ENCODE measurements at places on chromosomes 1 and 21.

DNA sequence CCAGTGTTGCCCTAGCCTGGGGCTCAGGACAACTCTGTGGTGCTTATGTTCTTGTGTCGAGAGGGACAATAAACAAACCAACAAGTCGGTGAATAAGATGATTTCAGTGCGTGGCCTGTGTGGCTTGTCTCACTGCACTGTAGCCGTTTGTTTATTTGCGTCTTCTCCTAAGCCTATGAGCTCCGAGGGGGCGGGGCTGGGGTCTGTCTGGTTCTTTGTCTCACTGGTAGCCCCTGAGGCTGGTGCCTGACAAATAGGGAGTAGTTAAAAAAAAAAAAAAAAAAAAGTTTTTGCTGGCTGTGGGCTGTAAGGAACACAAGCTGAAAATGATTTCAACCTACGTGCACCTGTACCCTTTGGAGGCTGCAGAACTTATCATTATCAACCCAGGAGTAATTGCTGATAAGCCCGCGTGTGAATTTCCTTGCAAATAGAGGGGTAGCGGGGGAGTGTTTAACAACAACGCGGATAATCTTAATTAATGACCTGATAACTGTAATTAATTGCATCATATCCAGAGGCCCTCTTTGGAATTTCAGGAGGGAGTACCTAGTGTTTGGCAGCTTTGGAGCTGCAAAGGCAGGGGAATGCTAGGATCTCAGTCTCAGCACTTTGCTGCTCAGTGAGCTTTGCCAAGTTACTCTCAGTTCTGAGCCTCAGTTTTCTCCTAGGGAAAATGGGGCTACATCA is 925 bp upstream of the ARHGEF10L start:
- peak; percentile 46 for DNase-seq

GRCh38 chr21:42991992-42992740 is 17.8 kb downstream of the PKNOX1 start:
- DNase-seq, result peak; percentile 16

GRCh38 chr1:165876121-165876520 is 48.7 kb downstream of the UCK2 start:
- DNase-seq, result no peak

GRCh38 chr21:26432410-26432809 is 140.7 kb downstream of the CYYR1 start:
- no peak for DNase-seq

DNA sequence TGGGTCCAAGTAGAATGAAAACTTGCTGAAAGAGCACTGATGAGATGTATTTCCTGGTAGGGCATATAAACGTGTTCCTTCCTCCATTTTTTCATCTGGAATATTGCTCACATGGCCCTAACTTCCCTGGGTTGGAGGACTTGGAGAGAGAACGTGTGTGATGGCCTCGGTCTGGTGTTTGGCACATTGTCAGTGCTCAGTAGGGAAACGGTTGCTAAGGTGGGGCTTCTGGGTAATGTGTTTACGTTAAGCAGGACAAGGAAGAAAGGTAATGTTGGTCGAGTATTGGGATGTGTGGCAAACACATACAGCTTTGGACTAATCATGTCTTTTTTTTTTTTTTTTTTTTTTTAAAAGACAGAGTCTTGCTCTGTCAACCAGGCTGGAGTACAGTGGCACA is 6.2 kb downstream of the TTF2 start:
- DNase-seq, result no peak

GRCh38 chr1:7857985-7858384 is 5.1 kb upstream of the UTS2 start:
- no peak for DNase-seq

- DNase-seq, result no peak
Observed at GRCh38 chr1:43980255-43981134, 1.5 kb downstream of the B4GALT2 start.

DNA sequence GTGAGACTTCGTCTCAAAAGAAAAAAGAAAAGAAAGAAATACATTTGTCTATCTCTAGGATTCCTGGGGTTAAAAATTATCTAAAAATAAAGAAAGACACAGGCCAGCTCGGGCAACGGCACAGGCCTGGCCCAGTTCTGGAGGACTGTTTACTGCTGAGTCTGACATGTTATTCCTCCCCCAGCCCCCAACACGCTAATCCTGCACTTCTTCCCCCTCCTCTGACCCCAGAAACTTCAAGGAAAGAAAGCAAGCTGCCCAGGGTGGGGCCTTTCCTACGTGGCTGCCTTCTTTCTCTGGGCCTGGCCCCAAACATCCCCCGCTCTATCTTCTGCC is 40.0 kb downstream of the ACOT7 start:
- no peak for DNase-seq

- DNase-seq, result peak; percentile 19
Observed at GRCh38 chr1:94983171-94983739, 56.3 kb upstream of the CNN3 start.

- DNase-seq, result no peak
Observed at GRCh38 chr1:212852105-212852688, 4.7 kb upstream of the SPATA45 start.

DNA sequence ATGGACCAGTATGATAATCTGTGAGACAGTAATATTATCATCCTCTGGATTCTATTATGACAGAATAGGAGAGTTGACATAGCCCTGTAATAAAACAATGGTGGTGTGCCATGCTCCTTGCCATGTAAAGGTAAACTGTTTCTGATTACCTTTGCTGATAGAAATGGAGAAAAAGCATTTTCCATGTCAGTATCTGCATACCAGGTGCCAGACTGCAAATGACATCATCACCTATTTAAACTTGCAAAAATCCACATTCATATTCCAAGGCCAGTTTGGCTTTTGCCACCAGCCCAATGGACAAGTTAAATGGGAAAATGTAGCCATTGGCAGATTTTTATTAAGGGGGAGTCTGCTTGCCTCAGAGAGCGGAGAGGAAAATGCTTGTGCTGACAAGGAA is 23.9 kb upstream of the ABCD3 start:
- no peak for DNase-seq

- DNase-seq, result no peak
Observed at GRCh38 chr1:26946270-26946669, 14.0 kb downstream of the KDF1 start.

GRCh38 chr1:53145942-53146708 is 3.7 kb upstream of the SLC1A7 start:
- peak; percentile 97 for DNase-seq

DNA sequence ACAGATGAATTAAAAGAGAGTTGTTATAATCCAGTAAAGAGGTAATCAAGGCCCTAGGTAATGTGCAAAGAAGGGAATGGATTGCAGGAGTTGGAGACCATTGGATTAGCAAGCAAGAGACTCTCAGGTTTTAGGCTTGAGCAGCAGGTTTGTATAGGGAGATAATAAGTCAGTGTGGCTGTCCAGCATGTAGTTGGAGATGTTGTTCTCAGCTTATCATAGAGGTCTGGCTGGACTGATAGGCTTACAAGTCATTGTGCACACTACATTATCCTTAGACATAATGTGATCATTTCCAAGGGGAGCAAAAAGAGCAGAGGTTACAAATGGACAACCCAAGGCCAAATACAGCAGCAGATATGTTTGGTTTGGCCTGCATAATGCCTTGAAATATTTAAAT is 45.9 kb upstream of the SAMD13 start:
- DNase-seq, result no peak

DNA sequence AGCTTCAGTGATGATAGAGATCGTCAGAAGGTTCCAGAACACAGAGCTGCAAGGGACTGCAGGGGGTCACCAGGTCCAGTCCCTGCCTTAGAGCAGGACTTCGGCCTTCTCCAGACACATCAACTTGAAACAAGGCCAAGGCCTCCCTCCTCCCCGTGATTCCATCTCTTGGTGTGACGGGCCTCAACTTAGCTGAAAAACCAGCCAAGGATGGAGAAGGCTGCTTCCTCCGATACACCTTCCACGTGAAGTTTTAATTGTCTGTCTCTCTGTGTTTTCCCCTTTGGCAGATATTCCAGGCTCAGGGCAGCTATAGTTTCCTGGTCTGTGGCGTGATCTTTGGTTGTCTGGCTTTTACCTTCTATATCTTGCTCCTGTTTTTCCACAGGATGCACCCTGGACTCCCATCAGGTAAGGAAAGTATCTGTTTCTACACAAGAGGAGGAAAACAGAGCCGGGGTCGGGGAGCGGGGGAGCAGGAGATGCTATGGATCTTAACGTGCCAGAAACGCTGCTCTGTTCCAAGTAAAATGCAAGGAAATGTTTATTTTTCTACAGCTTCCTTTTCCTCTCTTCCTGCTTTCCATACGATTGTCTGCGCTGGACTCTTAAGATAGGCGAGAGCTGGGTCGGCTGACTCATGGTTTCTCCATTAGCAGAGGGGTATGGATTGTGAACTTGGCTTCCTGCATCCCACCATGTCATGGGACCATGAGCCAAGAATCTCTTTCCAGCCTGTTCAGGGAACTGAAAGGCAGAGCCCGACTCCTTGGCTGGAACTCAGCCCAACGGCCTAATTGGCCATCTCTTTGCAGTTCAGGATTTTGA is 32.8 kb downstream of the ELK4 start:
- DNase-seq, result no peak

- DNase-seq, result no peak
Observed at GRCh38 chr1:212520746-212521145, 87.8 kb upstream of the ATF3 start.

- no peak for DNase-seq
Observed at GRCh38 chr1:27666791-27667254, 5.2 kb downstream of the IFI6 start.

- no peak for DNase-seq
Observed at GRCh38 chr1:197761654-197762053, 13.6 kb downstream of the DENND1B start.

DNA sequence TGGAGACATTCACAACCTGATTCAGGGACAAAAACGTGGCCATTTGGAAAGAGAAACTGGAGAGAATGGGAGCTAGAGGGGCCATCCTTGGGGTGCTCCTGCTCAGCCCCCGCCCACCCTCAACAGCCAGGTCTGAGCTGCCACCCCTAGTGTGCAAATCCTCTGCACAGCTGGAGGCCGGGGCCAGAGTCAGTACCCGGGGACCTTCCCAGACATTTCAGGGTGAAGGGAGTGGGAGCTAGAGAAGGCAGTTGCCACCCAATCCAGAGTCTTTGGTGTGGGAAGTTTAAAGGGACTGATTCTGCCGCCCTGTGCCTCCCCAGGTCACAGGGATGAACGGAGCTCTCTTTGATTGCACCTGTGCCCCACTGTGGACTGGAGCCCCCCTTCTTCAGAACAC is 397.4 kb downstream of the MATN1 start:
- no peak for DNase-seq

DNA sequence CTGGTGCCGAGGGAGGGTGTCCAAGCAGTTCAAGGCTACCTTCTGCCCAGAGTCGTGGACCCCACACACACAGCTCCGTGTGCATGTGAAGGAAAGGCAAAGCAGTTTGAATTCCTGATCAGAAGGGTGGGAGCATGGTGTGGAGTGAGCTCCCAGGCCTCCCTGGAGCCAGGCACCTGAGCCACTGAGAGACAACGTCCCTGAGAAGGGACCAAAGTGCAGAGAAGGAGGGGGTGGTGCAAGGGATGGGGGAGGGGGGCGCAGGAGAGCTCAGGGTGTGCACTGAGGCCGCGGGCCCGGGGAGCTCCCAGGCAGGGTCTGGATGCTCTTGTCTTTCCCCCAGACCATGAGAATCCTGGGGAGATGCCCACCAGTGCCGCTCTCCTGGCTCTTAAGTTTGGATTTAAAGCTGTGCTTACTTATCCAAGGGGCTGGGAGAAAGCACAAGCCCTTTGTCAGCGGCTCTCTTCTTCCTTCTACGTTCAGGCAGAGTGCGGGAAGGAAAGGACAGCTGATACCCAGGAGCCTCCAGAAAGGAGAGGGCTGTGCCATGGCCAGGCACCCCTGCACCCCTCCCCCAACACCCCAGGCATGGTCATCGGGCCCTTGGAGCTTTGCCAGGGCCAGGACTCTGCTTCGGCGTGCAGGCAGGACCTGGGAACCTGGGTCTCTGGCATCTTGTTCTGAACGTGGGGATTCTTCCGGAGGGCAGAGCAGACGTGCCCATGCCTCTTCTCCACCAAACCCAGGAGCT is 24.1 kb downstream of the ACTA1 start:
- DNase-seq, result peak; percentile 42

GRCh38 chr1:28369371-28370238 is at the start of gene PHACTR4:
Gene PHACTR4 (plus strand): TSS chr1:28369740. CDS start chr1:28407448, 37,708 bp downstream.
- DNase-seq, result peak; percentile 99

DNA sequence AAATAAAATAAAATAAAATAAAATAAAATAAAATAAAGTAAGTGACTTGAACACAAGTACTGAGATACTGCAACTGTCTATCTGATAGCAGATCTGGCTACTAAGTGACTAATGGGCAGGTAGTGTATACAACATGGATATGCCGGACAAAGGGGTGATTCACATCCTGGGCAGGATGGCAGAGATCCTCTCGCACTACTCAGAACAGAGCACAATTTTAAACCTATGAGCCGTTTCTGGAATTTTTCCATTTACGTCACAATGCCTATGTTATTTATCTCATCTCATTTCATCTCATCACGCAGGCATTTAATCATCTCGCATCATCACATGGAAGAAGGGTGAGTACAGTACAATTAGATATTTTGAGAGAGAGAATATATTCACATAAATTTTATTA is 233.3 kb upstream of the COA6 start:
- no peak for DNase-seq

DNA sequence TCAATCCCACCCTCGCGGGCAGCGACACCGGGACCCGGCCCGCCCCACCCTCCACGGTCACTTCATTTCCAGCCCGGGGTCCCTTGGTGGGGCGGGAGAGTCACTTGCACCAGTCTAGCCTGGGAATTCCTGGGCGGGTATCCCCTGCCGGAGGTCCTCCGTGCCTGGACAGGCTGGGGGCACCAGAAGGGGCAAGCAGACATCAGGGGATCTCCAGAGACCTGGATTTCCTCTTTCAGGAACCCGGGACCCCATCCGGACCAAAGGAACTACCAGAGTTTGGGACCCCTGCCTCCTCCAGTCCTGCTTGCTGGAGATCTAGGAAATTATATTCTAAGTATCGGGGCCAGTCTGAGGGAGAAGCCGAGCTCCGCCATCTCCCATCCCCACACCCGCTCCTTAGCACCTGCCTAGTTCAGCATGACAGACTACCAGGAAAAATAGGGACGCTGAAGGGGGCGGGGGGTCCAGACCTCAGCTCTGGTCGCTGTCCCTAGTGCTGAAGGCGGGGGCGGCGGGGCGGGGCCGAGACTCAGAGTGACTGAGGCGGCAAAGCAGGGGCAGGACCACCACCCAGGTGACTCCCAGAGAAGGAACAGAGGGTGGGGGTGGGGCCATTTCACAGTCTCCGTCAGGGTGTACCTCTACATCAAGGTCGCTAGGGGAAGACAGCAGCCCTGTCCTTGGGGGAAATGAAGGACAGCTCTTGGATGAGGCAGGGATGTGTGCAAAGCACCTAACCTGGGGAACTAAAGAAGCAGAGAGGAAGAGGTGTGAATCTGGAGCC is 832 bp downstream of the HCN3 start:
- DNase-seq, result peak; percentile 80

GRCh38 chr1:35931446-35932157 is 697 bp downstream of the AGO3 start:
- peak; percentile 84 for DNase-seq

- no peak for DNase-seq
Observed at GRCh38 chr1:72649211-72649888, 367.0 kb upstream of the NEGR1 start.

DNA sequence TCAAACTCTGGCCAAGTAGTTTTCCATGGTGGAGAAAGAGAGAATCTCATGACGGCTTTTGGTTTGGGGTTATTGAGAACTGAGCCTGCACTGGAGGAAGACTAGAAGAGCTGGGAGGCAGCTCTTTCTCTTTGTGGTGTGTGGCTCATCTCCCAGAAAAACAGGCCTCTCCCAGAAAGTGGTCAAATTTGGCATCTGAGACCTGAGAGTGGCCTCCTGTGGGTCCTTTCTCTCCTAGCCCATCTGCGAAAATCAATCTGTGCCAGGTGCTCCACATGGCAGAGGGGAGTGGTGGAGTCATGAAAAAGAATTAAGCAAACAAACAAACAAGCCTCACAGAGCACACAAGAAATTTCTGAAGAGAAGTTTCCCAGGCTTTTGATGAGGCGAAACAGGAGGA is 305.0 kb downstream of the ST6GALNAC3 start:
- DNase-seq, result no peak

All from DMS53 (cell line).